ENCODE measurements at places on chromosomes 13 and 19. TPM values are rescaled to one million over a fixed set of nuclear protein-coding genes. Genes with fewer than 3 reads are reported as not detected.

EDDM13 gene
- total RNA-seq: not detected

GRCh38 chr19:4976401-4977298, 7.7 kb downstream of the KDM4B start:
- peak; percentile 50 for DNase-seq

- no peak for DNase-seq
Observed at GRCh38 chr19:28685802-28686201, 527.1 kb downstream of the UQCRFS1 start.

GRCh38 chr19:35852029-35852780, at the start of gene NPHS1:
NPHS1 (minus strand) TSS chr19:35852504; CDS start chr19:35851837, 667 bp downstream.
- no peak for DNase-seq

Data from cerebellum (tissue), 4 donors.